Thymus (tissue), 14 donors: ENCODE measurements at places on chromosomes 13 and 19. TPM values are rescaled to one million over a fixed set of nuclear protein-coding genes. Genes with fewer than 3 reads are reported as not detected.

The FXYD7 gene
- total RNA-seq, result not detected

GRCh38 chr19:4064496-4065260, 2.0 kb downstream of the ZBTB7A start:
- peaks cover 35% of the 10 kb centered on the region for H3K36me3 ChIP-seq
- peak overlapping the region; percentile 82 for H3K27ac ChIP-seq
- DNase-seq, result peak; percentile 72
- H3K4me1 ChIP-seq, result peaks cover 22% of the 10 kb centered on the region
- H3K27me3 ChIP-seq, result peaks cover 16% of the 10 kb centered on the region
- H3K4me3 ChIP-seq, result peak overlapping the region; percentile 94

GRCh38 chr13:110555601-110556223, 5.8 kb downstream of the RAB20 start:
- no peaks in the 10 kb centered on the region for H3K4me1 ChIP-seq
- no peak overlapping the region for H3K4me3 ChIP-seq
- no peak overlapping the region for H3K27ac ChIP-seq
- DNase-seq, result no peak
- H3K36me3 ChIP-seq, result no peaks in the 10 kb centered on the region

DNA sequence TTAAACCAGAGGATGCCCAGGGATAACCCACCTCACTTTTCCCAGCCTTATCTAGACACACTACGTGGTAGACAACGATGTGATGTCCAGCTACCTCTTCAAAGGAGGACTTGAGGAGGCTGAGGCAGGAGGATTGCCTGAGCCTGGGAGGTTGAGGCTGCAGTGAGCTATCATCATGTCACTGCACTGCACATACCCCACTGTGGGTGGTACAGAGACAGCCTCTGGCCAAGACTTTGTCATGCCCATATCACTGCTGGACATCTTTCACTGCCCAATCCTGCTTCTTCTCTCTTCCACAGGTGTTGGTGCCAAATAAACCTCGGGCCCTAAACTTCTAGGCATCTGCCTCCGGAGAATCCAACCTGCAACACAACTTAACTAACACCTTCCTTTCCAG, 85.8 kb downstream of the FAM216B start:
- H3K27ac ChIP-seq, result no peak overlapping the region
- no peaks in the 10 kb centered on the region for H3K27me3 ChIP-seq
- no peaks in the 10 kb centered on the region for H3K4me1 ChIP-seq

The CERS1 gene
- total RNA-seq, result 0.28 TPM

DNA sequence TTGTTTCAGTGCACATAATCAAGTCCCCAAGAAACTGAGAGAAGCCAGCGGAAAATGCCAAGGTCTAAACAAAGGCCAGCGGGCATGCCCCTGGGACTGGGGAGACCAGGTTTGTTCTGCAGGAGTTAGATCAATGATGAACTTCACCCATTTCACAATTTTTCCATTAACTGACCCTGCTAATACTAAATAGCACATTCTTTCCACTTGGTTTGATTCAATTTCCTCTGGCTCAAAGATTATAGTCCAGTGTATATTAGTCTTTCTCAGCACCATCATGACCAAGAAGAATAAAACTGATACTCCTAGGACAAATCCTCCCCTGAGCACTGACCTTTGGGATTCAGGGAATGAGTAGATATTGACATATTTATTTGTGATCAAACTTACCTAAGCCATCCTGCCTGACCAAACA, 66.4 kb downstream of the MBNL2 start:
- H3K36me3 ChIP-seq, result no peaks in the 10 kb centered on the region
- no peak overlapping the region for H3K4me3 ChIP-seq

- no peak overlapping the region for H3K27ac ChIP-seq
- no peak overlapping the region for H3K4me3 ChIP-seq
- no peak for DNase-seq
- no peaks in the 10 kb centered on the region for H3K4me1 ChIP-seq
- no peaks in the 10 kb centered on the region for H3K27me3 ChIP-seq
- no peaks in the 10 kb centered on the region for H3K36me3 ChIP-seq
These were observed 212.8 kb downstream of the FGF9 start for GRCh38 chr13:21883713-21884112.

The C19orf38 gene
- total RNA-seq, result 7.1 TPM

DNA sequence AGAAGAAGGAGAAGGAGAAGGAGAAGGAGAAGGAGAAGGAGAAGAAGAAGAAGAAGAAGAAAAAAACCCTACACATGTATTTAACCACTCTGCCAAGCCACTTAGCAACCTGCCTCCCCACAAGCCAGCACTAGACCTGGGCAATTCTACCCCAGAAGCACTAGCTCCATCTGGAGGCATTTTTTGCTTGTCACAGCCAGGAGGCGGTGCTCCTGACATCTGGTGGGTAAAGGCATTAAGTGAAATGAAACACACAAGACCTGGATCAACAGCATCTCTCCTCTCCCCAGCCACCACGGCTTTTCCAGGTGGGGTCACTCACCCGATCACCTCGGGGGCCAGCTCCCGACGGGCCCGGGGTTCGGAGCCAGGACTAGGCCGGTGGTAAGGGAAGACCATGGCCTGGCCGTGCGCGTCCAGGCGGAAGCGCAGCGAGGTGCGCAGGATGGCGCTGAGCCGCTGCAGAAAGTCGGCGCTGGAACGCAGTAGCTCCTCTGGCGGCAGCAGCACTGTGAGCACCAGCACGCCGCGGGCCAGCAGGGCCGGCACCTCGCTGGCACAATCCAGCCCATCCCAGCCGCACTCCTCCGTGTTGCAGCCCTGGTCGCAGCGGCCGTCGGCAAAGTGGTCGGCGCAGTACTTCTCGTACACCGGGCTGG, 26.9 kb downstream of the NOTCH3 start:
- no peaks in the 10 kb centered on the region for H3K27me3 ChIP-seq
- H3K4me1 ChIP-seq, result peaks cover 4% of the 10 kb centered on the region
- H3K4me3 ChIP-seq, result no peak overlapping the region
- H3K36me3 ChIP-seq, result peaks cover 75% of the 10 kb centered on the region

DNA sequence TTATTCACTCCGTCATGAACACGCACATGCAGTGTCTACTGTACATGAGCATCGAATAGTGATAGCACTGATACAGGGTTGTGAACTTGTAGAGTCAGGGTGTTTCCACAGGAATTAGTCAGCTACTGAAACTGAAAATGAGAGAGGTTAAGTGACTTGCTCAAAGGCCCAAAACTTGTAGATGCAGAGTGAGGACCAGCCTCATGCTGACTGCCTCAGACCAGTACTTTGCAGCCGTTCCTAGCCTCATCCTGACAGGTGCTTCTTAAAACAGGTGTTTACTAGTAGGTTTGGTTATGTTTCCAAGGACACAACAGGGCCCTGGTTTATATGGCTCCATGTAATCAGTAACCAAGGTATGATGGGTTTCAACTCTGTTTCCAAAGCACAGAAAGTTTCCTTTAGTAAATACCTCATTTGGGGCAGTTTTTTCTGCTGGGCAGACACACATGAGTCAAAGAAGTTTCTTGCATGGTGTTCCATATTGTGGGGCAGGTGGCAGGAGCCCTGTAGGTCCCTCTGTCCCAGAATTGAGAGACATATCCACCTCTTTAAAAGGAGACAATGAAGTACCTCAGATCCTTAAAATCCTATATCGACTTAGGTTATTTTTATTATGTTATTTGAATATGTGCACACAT, 16.0 kb downstream of the FGF9 start:
- no peak overlapping the region for H3K4me3 ChIP-seq
- H3K27ac ChIP-seq, result no peak overlapping the region
- H3K4me1 ChIP-seq, result no peaks in the 10 kb centered on the region
- no peak for DNase-seq

The ZIM2 gene
- 0.09 TPM for total RNA-seq

The CLEC4M gene
- total RNA-seq, result 0.19 TPM

The SHC2 gene
- total RNA-seq, result 1.1 TPM

The TEX30 gene
- 26.4 TPM for total RNA-seq

DNA sequence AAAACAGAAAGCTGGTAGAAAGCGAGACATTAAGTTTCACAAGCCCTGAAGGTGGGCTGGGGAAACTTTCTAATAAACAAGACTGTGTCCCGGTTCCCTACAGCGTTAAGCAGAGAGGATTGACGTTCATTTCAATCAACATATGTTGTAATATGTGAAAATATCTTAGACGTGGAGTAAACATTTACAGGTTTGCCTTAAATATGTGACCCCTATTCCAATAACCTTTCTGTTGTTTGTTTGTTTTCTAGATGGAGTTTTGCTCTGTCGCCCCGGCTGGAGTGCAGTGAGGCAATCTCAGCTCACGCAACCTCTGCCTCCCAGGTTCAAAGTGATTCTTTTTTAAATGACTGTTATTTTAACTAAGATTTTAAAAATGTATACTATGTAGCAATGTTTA, 526.2 kb downstream of the SUCLA2 start:
- H3K36me3 ChIP-seq, result no peaks in the 10 kb centered on the region
- no peaks in the 10 kb centered on the region for H3K27me3 ChIP-seq
- H3K27ac ChIP-seq, result no peak overlapping the region
- H3K4me1 ChIP-seq, result no peaks in the 10 kb centered on the region

The LGALS7B gene
- total RNA-seq, result 14.7 TPM

- no peaks in the 10 kb centered on the region for H3K4me1 ChIP-seq
- H3K27ac ChIP-seq, result no peak overlapping the region
- no peak overlapping the region for H3K4me3 ChIP-seq
- no peaks in the 10 kb centered on the region for H3K36me3 ChIP-seq
- H3K27me3 ChIP-seq, result no peaks in the 10 kb centered on the region
These were observed 679.3 kb upstream of the GPC6 start for GRCh38 chr13:92547266-92547665.

- no peak for DNase-seq
- no peak overlapping the region for H3K4me3 ChIP-seq
- H3K36me3 ChIP-seq, result no peaks in the 10 kb centered on the region
- H3K27me3 ChIP-seq, result no peaks in the 10 kb centered on the region
- no peaks in the 10 kb centered on the region for H3K4me1 ChIP-seq
These were observed 89.9 kb downstream of the CDK8 start for GRCh38 chr13:26343816-26344215.

DNA sequence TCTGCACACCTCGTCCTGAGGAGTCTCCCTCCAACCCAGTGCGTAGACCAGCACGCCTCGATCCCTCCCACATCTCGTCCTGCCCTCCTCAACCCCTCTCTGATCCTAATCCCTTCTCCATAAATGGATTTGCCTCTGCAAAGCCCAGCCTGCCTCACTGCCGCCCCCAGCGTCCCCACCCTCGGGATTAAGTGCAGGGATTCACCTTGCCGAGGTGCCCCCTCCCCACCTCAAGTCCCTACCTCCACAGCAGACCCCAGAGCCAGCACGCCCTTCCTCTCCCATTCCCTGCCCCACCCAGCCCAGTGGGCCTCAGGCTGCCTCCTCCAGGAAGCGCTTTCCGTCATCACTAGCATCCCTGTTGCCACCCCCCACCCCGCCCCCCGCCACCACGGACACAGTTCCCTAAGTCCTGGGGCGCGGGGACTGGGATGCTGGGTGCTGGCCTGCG, 4.0 kb downstream of the KLF16 start:
- no peak for DNase-seq
- H3K4me1 ChIP-seq, result peaks cover 84% of the 10 kb centered on the region
- H3K4me3 ChIP-seq, result no peak overlapping the region
- no peak overlapping the region for H3K27ac ChIP-seq

- no peaks in the 10 kb centered on the region for H3K27me3 ChIP-seq
- DNase-seq, result no peak
- peaks cover 77% of the 10 kb centered on the region for H3K36me3 ChIP-seq
- no peak overlapping the region for H3K4me3 ChIP-seq
- H3K27ac ChIP-seq, result no peak overlapping the region
These were observed 16.6 kb downstream of the MED4 start for GRCh38 chr13:48078251-48078656.

The MEIS3 gene
- total RNA-seq, result 1.7 TPM
